ENCODE measurements at places on chromosomes 6 and 20.

DNA sequence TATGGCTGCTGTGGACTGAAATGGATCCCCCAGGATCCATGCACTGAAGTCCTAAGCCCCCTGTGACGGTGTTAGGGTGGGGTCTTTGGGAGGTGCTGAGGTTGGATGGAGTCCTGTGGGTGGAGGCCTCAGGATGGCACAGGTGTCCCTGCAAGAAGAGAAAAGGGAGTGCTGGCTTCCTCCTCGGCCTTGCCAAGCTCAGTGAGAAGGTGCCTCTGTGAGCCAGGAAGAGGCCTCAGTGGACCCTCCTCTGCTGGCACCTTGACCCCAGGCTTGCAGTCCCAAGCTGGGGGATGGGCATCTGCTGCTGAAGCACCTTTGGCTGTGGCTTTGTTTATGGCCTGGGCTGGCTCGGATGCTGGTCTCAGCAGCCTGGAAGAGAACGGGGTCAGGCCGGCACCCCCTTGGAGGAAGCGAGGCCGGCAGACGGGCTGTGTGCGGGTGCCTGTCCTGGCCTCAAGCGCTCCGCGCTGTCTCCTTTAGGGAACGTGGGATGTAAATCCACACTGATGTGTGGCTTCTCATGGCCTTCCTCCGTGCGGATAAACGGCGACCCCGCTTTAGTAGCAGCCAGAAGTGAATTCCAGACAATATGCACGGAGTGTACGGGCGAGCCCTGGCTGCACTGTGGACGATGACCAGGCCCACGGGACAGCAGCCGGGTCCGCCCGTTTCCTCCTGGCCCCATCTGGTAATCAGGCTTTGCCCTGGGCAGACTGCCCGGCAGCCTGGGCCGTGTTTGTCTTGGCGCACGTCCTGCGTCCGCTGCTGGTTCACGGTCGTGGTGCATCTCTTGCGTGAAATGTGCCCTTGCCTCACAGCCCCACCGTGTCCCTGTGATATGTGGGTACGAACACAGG is 182.6 kb downstream of the ERMARD start:
- no peak for DNase-seq

- no peak for DNase-seq
Observed at GRCh38 chr20:64130876-64131275, 23.5 kb upstream of the NPBWR2 start.

DNA sequence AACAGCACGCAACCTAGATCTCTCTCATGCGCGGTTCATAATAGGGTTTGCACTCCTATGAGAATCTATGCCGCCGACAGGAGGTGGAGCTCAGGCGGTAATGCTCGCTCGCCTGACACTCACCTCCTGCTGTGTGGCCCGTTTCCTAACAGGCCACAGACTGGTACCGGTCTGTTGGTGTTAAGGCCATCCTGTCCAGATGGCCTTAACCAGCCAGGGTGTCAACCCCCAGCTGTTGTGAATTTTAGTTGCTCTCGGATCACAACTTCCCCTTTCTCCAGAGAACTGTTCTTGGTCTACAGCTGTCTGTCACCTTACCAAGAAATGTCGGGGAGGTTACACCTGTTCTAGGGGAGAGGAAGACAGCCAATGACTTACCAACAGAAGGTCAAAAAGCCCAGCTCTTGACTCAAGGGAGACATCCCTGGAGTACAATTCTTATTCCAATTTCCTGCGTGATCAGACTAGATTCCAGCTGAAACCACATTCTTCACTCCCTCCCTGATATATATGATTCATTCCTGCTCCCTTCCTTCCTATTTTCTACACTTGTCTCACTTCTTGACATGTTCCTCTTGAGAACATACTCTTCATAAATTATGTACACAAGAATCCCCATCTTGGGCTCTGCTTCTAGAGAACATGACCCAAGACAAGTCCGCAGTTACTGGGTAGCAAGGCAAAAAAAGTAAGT is 23.1 kb upstream of the DNAAF9 start:
- DNase-seq = no peak

GRCh38 chr20:31617432-31618104 is 12.5 kb downstream of the ID1 start:
- no peak for DNase-seq

GRCh38 chr20:50924261-50924920 is 6.8 kb downstream of the ADNP start:
- DNase-seq = no peak

GRCh38 chr6:3036861-3037637 is 31.2 kb upstream of the RIPK1 start:
- DNase-seq = no peak

DNA sequence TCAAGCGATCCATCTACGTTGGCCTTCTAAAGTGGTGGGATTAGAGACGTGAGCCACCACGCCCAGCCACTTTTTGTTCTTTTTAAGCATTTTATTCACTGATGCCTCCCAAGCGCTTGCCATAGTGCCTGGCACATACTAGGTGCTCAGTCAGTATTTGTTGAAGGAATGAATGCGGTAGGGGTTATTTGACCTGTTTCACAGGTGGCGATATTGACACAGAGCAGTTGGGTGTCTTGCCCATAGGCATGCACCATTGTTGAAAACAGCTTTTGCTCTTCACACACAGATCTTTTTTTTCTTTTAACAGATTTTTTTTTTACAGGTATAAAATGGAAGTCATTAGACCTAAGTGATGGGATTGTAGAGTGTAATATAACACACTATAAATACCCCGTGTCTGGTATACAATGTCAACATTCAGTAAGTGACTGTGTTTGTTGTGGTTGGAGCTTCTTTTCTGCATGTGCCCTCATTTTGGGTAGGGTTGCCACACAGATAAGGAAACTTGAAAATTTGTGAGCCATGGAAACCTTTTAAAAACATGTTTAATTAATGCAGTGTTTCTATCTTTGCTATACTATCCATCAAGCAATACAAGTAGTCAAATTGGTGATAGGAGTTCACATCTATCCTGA is 24.8 kb downstream of the RREB1 start:
- DNase-seq = no peak

GRCh38 chr6:117387454-117387974 is 38.2 kb downstream of the ROS1 start:
- DNase-seq = no peak

- no peak for DNase-seq
Observed at GRCh38 chr6:153729189-153729588, 309.9 kb upstream of the OPRM1 start.

DNA sequence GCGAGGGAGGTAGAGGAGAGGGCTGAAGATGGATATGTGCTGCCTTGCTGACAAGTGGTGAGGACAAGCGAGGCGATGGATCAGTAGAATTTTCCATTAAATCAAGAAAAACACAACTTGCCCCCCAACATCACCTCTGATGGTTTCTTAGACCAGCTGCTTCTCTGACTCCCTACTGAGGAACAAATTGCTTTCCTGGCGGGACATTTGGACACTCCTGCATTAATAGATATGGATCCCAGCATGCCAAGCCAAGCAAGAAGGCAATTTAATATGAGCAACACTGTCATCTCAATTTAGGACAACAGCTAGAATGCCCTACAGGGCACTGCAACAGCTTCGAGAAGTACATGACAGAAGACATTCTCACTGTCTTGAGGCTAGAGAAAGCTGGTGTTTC is 248.4 kb upstream of the AGPAT4 start:
- no peak for DNase-seq

GRCh38 chr6:161546632-161547031 is 272.8 kb upstream of the AGPAT4 start:
- no peak for DNase-seq

- peak; percentile 21 for DNase-seq
Observed at GRCh38 chr6:37303891-37304503, 46.1 kb upstream of the TMEM217 start.

GRCh38 chr6:63652980-63653379 is 17.4 kb downstream of the PHF3 start:
- DNase-seq = no peak

- DNase-seq = no peak
Observed at GRCh38 chr20:57980506-57980905, 247.9 kb downstream of the ANKRD60 start.

DNA sequence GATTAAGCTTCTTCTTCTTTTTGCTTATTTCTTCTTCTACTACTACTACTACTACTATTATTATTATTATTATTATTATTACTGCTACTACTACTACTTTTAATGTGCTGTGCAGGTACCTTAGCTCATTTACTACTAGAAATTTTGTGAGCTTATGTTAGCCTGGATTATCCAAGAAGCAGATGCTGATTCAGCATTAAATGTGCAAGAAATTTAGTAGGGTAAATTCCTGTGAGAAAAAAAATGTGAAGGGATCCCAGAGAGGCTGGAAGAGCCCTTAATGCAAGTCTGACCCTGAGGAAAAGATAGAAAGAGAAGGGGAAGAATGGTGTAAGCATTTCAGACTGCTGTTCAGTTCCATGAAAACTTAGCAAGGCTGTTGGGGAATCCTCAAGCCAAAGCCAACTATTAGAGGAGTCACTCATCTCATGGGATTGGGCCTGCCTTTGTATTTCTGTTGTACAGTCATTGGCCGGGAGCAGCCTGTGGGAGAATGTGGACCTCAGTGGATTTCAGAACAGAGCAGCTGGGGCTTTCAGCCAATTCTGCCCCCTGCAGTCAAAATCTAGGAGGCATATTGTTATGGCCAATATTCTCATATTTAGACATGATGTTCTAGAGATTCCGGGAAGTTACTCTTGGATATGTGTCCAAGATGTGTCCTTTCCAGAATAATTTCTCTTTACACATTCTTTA is 37.2 kb upstream of the TSPYL1 start:
- DNase-seq = no peak

DNA sequence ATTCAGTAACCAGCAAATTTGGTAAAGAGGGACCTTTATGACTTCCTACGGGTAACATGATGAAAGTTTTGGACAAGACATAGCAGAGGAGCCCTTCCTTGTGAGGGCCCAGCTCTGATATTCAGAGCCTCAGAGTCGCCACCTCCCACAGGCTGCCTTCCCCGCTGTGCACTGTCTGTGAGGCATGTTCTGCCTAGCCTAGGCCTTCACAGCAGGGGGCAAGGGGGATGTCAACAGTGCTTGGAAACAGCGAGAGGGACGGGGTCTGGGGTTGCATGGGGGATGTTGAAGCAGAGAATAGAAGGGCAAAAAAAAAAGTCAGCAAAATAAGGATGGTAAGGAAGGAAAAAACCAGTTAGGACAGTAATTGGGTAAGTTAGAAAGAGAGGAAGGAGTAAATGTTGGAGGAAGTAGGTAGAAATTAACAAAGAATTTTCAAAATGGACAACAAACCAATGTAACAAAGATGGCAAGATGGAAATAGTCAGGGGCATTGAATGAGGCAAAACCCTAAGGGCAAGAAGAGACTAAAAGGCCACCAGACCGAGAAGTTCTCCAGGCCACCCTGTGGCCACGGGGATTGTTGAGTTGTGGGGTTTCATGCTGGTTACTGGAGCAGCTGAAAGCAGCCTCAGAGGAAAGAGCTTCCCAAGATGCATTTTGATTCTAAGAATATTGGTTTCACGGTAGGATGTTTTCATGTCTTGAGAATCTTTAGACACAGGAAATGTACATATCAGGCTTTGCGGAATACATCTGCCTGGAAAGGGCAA is 139.8 kb downstream of the LY86 start:
- no peak for DNase-seq

DNA sequence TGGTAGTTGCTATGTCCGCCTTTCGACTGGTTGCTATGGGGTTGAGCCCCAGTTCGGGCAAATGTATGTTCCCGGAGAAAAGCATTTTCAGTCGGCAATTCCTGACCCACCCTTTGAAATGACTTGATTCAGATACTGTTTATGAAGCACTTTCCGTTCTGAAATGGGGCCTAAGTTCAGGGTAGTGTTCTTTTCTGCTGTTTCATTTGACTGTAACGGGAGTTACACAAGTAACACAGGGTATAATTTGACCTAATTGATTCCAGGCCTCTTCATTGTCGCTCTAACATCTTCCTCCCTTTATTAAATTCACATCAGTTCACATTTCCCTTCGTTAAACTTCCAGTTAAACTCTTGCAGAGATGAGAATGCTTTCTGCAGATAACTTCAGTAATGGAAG is 85.5 kb downstream of the BMP6 start:
- DNase-seq = no peak

DNA sequence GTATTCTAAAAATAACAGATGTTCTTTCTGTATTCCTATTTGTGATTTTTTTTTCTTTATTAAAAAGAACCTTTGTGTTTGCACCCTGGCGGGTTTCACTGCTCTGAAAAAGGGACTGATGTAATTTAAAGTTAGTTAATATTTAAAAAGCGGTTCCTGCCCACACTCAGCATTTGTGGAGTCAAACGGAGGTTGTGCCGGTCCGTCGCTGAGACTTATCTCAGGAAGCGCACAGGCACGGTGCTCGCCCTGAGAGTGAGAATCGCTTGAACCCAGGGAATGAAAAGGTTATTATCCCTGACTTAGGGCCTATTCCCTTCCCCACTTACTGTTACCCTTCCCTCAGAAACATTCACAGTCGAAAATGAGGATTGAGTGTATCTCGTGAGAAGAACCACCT is 366.7 kb downstream of the THBS2 start:
- DNase-seq = no peak

GRCh38 chr6:147787417-147787816 is 278.9 kb downstream of the SAMD5 start:
- DNase-seq = no peak

DNA sequence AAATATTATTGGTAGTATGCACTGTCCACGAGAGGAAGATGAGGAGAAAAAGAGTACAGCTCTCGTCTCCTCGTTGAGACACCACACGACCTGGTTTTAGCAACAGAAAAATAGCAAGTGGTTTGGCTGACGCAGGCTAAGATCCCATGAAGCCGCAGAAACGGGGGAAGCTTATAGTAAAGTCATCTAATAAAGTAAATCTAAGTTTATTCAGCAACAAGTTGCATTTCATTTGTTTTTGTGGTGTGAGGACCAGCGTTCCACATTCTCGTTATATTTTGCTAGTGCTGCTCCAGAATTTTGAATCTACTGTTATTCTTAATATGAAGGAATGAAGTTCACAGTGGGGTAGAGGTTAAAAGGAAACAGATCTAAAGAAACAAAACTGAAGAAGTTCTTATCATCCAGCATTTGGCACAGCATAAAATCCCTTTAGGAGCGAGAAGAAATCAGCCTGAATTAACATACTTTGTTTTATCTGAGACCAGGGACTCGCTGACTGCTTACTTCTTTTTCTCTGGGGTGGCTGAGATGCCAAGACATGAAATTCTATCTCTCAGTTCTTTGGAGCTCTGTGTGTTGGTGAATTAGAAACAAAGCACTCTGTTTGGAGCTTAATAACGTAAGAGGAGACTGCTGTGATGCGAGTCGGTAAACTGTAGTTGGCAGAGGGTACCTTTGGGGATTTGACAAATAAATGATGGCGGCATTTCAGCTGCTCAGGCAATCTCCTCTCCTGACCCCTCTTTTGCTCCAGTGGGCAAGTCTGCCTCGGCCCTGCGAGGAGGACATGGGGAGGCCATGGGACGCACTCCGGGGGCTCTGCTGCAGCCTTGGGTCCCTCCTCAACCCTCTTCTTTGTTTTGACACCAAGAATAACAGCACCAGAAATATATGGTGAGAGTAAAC is 24.9 kb upstream of the IRF4 start:
- no peak for DNase-seq

DNA sequence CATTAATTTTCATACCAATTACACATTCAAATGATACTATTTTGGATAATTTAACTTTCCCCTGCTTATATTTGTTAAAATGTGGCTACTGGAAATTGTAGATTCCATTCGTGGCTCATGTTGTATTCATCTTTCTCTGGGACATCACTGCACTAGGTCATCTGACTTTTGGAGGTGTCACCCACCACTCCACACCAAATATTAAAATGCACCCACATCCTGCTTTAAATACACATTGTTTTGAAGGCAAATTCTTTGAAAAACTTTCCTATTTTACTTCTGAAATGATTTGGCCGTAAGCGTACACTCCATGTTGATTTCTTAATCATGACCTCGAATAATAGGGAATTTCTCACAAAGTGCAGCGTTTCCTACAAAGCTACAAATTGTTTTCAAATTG is 8.7 kb upstream of the RBM38 start:
- no peak for DNase-seq

Measured in stimulated activated CD4-positive, alpha-beta T cell treated with anti-CD3 and anti-CD28 coated beads, Interleukin-15, amount 100 ng/mL, for 24 hours (primary cell).